Hematopoietic multipotent progenitor cell treated with erythropoietin and hydrocortisone succinate and interleukin-3 and kit ligand, for 15 days (in vitro differentiated cells): ENCODE measurements at places on chromosomes 7 and 10.

- no peak for DNase-seq
Measured at GRCh38 chr10:17622061-17622460, 4.9 kb upstream of the HACD1 start.

GRCh38 chr7:66303454-66304155 is 98.5 kb downstream of the TPST1 start:
- DNase-seq, result no peak

GRCh38 chr10:113680190-113681111 is 739 bp downstream of the CASP7 start:
- peak; percentile 4 for DNase-seq

DNA sequence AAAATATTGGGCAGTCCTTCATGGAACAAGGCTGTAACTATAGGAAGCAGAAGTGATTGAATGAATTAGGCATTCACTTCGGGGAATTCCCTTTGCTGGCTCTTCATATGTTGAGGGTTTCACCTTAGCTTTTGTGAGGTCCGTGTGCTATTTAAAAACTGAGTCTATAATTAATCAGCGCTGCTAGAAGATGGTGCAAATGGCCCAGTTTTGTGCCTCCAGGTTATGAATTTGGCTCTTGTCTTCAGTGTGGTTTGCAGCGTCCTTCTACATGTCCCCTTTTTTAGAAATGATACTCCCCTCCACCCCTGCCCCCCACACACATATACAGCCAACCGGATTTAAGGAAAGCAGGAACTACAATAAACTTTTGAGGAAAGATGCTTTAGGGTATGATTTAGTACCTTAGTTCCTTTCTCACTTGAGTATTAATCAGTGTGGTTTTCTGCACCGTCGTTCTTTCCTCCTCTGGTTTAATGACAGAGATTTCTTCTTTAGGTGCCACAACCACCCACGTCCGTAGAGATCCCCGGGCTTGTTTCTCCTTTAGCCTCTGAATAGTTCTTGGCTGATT is 110.6 kb upstream of the SAMD8 start:
- no peak for DNase-seq

- DNase-seq, result no peak
Measured at GRCh38 chr7:105079348-105079747, 65.3 kb downstream of the KMT2E start.

DNA sequence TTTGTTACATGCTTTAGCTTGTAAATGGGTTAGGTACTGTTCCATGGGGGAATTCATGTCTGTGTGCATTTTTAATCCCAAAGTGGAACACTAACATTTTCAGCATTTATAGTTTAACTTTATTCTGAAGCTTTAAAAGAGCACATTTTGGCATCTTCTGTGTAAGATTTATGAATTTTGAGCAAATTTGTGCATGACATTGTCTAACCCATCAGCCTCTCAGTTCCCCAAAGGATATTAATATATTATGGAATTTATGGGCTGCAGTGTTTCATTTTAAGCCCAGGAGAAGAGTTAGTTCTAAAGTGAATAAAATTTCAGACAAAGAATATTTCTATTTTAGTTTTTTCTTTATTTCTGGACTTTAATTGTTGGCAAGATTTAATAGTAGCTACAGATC is 421.4 kb downstream of the PLXDC2 start:
- no peak for DNase-seq

DNA sequence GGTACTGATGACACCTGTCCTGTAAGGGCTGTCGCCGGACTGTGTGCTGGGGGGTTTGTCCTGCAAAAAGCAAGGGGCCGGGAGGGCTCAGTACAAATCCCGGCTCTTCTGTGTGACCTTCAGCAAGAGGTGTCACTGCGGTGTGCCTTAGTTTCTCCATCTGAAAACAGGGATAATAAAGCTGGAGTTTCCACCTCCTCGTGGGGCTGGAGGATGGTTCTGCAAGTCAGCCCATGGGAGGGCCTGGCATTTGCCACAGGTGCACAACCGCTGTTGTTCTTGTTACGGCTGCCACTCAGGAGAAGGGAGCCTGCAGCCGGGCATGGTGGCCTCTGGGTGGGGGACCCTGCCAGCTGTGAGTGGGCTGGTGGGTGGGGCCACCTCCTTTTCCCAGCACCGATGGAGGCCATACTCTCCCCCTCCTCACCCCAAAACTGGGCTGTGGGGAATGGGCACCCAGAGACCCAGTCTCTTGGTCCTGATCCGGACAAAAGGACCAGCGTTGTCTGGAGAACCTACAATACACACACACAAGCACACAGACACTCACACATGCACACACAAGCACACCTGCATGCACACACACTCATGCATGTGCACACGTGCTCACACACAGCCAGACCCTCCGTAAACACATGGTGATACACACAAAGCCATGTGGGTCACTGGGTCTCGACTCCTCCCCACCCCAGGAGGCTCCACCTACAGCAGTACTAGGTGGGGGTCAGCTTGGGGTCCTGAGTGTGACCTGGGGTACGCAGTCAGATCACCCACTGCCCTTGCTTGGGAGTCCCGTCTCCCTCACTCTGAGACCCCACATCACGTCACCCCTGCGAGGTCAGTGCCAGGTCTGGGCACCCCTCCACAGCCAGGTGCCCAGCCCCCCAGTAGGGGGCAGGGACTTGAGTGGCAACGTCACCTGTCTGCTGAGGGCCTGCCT is 34.1 kb downstream of the ELFN1 start:
- no peak for DNase-seq

- no peak for DNase-seq
Measured at GRCh38 chr7:7581531-7582179, 15.0 kb downstream of the MIOS start.

GRCh38 chr7:84368122-84368521 is 173.5 kb upstream of the SEMA3A start:
- DNase-seq, result no peak

GRCh38 chr10:119796039-119796438 is 70.2 kb downstream of the INPP5F start:
- DNase-seq, result no peak

GRCh38 chr10:97898429-97898828 is 48.8 kb downstream of the GOLGA7B start:
- no peak for DNase-seq

- DNase-seq, result no peak
Measured at GRCh38 chr7:2800220-2800930, 43.7 kb downstream of the GNA12 start.

GRCh38 chr7:131110297-131111080 is 217.2 kb upstream of the MKLN1 start:
- DNase-seq, result no peak

- no peak for DNase-seq
Measured at GRCh38 chr7:139784648-139785047, 6.8 kb upstream of the HIPK2 start.

DNA sequence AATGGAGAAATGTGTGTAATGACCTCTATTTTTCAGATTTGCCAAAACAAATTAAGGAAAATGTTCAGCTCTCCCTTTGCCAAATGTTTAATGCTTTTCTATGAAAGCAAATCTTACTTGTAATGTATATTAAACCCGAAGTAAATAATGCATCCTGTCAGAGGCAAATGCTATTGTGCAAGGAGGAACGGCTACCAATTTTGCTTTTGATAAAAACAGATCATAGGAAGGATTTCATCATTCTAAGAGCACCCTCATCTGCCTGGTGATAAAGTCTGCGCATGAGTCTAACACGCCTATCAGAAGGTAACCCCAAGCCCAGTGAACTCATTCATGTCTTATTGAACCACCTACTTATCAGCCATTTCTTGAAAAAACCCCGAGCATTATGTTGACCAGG is 412.4 kb upstream of the MKI67 start:
- no peak for DNase-seq

DNA sequence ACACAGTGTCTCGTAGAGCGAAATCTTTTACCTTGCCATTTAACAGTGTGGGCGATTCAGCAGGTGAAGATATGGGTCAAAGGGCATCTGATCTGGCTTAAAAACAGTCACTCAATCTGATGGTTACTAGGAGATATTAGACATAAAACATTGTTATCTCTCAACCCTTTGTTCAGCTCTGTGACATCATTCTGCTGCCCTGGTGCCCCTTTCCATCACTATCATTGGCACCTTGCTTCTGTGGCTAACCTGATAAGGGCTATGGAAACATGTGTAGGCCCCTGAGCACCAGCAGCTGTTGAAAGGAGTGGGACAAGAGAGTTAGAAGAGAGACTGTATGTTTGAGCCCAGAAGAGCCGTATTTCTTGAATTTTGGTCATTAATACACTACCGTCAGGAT is 650.3 kb downstream of the PHTF2 start:
- no peak for DNase-seq

DNA sequence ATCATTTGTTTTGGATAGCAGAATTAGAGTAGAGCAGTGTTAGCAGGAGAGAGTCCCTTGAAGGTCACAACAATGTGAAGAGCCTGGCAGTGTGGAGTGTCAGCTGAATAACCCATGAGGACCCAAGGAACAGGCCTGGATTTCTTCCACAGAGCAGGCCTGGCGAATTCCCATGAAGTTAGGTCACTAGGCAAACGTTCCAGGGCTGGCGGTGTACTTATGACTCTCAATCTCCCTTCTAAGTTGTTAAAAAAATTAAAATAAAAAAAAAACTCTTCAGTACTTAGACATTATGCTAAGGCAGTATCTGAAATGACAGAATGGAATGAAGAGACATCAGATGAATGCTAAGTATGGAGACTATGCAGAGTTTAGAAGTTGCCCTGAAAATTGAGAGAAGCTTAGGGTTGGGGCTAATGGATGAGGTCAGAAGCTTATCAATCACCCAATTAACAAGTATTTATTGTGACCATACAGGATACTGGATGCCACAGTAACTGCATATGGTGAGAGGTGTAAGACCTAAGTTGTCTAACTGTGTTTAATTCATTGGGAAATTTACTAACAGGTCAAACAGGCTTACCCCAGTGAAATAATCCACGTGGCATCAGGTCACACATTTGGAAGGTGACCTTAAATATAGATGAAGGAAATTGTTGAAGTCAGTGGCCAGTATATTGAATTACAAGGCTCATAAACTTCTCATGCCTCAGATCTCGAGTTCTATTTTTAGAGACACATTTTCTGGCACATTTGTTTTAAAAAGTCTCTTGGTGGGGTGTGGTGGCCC is 126.2 kb upstream of the NRP1 start:
- no peak for DNase-seq

- peak; percentile 39 for DNase-seq
Measured at GRCh38 chr10:99431190-99431760, 851 bp upstream of the GOT1 start.

GRCh38 chr7:7816084-7816483 is 97.7 kb upstream of the RPA3 start:
- no peak for DNase-seq

DNA sequence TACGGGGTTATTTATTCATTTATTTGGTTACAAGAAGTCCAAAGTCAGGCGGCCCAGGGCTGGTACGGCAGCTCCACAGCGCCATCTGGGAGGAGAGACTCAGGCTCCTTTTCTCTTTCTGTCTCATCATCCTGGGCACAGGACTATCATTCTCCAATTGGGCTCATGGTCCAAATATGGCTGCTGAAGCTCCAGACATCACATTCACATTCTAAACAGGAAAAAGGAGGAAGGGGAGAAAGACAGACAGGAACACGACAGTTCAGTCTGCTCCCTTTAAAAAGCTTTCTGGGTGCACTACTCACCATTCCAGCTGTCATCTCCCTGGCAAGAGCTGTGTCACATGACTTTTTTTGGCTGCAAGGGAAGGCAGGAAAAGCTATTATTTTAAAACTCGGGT is 74.4 kb upstream of the PDZD8 start:
- peak; percentile 26 for DNase-seq

DNA sequence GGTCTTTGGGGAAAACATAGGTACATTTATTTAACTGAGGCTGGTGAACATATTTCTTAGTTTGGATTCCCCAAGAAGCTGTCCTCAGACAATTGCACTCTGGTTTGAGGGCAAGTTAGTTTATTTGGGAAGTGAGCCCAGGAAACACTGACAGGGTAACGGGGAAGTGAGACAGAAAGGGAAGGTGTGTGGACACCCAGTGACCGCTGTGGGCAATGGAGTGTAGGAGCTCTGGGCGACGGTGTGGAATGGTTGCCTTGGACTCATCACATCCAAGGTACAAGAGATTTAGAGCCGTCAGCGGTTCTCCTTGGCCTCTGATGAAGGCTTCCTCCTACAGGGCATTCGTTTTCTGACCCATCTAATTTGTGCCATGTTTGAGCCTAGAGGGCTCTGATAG is 7.1 kb downstream of the MRC1 start:
- DNase-seq, result no peak

GRCh38 chr7:155380221-155380861 is 77.6 kb upstream of the EN2 start:
- DNase-seq, result peak; percentile 35
